Brain (organoid and tissue), 16 donors: ENCODE measurements at places on chromosomes 4 and X.
A peak's percentile ranks its signal among the peaks of the same experiment; 100 is the strongest.

DNA sequence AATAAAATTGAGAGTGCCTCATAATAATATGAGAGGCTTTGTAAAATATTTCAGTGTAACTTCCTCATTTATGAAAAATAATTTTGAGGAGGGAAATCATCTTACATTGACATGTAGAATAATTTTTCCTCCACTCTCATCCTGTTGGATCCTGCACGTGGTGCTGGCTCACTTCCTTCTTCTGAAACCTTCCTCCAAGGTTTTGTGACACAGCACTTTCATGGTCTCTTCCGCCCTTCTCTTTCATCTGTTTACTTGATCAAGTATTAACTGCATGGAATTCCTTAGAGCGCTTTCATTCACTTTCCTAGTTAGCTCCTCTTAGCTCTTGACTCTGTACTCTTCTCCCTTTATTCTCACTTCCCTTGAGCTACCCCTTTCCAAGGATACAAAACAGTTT, 246.5 kb downstream of the RAPGEF2 start:
- no peak for DNase-seq

DNA sequence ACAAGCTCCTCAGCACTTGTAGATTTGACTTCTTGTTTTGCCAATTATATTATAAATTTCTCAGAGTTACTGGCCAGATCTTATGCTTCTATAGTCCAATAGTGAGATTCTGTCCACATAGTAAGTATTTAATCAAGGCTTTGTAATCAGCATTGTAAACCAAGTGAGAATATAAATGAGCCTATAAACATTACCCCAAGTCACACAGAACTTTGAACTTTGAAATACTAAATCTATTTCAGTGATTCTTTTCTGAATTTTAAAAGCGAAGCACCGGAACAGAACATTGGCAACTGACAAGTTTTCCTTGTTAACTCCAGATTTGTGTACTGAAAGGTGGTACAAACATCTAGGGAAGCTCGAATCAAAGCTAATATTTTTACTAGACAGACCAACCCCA, 37.2 kb downstream of the PPM1K start:
- no peak for DNase-seq

GRCh38 chr4:48340276-48340964, 909 bp upstream of the SLAIN2 start:
- peak; percentile 10 for DNase-seq

DNA sequence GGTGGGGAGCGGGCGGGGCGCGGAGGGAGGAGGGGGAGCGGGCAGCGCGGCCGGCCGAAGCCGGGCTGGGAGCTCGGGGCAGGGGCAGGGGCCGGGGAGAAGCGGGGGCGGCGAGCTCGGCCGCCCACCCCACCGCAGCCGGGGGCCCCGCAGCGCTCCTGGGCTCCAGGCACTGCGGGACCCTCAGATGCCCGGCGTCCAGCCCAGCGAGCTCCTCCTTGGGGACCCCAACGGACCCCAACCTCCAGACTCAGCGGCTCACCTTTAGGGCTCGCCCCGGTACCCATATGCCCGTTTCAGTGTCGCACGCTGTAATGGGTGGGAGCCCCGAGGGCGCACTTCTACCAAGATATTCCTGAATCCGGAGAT, 357 bp upstream of the ADGRG2 start:
- no peak for DNase-seq

DNA sequence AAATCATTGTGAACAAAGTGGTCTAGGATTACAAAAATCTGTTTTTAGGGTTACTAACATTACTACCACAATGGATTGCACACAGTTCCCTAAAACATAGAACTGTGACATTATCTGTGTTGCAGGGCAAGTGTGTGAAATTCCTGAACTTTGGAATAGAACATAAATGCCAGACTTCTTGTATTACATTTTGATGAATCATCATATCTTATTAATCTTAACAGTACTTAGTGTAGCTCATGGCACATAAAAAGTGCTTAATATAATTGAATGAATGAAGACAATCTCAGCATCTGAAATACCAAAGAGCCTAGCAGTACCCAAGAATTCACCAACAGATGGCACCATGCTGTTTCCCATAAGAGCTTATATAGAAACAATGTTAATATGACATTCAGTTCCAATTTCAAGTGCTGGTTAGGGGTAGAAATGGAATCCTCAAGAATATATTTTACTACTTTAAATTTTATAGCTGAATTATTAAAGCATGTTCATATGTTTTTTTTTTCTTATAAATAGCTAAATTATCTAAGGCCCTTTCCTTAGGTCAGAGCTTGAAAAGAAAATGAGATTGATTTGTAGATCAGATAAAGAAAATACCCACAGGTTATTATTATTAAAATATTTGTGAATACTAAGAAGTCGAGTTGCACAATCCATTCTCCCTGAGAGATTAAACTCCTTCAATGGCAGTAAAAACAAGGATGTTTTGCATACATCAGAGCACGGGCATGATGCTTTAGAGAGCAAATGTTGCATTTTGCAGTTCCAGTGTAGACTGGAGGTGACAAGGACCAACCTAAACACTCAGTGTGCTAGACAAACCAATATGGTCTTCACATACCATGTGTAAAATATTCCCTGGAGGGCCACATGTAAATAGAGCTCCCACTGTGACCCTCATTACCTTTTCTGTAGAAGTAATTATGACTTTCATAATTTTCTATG, 25.7 kb upstream of the SHISA3 start:
- peak; percentile 84 for DNase-seq
